Osteoblast (primary cell): ENCODE measurements at places on chromosomes 2 and 18. TPM values are rescaled to one million over a fixed set of nuclear protein-coding genes. Genes with fewer than 3 reads are reported as not detected.

DNA sequence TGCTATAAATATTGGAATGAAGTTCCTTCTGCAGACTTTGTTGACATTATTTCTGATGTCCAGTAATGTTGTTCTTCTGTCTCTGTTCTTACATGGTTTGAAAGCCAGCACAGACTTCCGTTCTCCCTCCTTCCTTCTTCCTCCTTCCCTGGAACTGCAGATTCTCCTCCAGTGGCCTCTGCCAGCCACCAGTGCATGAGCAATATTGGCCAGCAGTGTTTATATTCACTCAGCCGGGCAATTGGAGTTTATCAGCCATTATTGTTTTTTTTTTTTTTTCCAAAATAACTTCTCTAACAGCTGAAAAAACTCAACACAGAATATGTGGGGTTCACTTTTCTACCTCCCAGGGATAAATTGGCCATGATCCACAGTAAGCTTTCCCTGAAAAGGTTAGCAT lies 86.8 kb downstream of the ADCYAP1 start:
- no peak for DNase-seq

Gene VWA3B
- 0.59 TPM in 1 of 2 replicates, not detected in the other for total RNA-seq

Gene ANXA4
- 38.4 and 43.9 TPM in 2 replicates for total RNA-seq

Gene IL1RN
- total RNA-seq: not detected in 2 replicates

- peak; percentile 18 for DNase-seq
Observed at GRCh38 chr2:62099050-62099449, 96.9 kb upstream of the B3GNT2 start.
